Amniotic stem cell (primary cell): ENCODE measurements at places on chromosomes 11 and 22.

DNA sequence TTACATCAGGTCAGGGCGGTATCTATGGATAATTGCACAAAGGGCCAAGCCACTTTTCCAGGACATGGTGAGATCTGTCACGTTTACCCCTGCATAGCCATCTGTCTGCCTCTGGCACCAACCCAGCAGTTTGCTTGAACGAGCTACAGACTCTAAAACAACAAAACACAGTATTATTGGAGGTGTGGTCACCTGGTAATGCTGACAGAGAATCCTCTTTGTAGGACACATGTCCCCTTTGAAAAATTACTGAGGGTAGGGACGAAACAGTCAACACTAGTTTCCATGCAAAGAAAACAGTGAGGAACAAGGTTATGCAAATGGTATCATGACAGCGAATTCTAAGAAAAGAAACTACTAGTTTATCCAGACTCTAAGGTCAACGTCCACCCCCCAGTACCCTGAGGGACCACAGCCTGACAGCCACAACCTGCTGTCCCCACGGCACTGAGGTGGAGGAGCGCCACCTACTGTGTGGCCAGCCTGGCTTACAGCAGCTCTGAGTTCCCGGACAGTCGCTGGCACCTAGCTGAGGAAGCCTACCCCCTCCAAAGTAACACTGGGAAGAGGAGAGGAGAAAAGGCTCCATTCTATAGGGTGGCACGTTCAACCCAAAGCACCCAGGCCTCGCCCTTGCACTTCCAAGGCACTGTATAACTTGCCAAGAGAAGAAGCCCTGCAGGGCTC is 117.4 kb upstream of the BID start:
- no peak for DNase-seq

DNA sequence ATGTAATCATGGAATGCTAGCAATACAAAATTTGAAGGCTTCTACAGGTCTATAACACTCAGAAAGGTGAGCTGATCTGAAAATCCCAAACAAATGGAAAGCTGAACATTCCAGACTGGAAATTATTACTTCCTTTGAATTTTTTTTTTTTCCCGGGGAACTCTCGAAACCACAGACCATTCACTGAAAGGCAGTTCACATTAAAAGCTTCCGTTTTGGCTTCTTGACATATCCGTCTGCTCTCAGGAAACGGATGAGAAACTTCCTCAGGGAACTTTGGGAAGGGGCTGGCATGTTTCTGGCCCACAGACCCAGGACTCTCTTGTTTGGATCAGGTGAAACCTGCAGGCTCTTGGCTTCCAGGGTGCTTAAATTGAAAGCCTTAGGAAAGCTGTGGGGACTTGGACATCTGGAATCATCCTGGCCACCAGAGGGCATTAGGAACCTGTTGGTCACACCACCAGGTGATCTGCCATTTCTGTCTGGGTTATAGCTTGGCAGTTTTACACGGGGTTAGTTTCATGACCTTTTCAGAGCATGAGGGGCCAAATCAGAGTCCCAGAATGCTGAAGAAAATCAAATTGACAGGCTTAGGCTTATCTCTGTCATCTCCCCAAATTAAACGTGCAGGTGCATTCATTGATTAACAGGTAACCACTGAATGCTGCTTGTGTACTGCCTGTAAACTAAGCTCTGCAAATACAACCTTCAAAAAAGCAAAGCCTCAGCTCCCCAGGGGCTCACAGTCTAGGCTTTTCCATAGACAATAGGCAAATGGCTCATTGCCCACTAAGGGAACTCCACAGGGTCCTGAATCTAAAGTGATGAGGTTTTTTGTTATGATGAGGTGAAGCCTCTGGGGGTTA is 22.7 kb upstream of the GRAMD1B start:
- peak; percentile 47 for DNase-seq

DNA sequence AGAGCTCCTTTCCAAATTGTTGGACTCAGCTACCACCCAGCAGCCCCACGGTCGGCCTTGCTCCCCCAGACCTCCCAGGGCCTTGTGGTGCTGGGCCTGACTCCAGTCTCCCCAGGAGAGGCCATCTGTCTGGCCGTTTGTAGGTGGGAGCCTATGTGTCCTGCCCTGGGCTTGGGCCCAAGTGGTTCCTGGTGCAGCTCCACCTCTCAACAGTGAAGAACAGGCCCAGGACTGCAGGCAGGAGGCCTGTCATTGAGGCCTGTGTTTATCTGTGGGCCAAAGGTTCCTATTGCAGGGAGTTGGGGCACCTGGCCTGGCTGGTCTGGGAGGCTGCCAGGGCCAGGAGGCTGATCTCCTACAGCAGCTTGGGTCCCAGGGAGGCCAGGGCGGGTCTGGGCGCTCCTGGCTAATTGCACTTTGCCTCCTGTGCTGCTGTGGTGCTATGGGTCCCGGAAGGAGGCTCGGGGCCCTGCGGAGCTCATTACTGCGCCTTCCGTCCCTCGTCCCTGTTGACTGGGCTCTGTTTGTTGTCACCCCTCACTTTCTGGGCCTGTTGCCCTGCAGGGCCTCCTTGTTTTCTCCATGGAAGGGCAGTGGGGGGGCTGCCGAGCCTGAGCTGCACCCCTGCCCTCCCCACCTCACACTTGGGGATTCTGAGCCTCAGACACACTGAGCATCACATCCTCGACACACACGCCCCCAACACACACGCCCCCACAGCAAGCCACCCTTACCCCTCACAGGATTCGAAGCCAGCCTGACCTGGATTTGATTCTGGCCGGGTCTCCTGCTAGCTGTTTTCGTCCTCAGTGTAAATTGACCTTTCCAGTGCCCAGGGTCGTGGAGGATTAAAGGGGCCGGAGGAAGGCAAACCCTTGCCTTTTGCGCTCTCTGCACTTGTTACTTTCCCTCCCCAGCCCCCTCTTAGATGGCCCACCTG is 6.8 kb upstream of the OMP start:
- DNase-seq, result no peak

GRCh38 chr11:46524201-46524770 is 69.5 kb downstream of the AMBRA1 start:
- no peak for DNase-seq

GRCh38 chr11:2399488-2400068 is 972 bp upstream of the TSSC4 start:
- no peak for DNase-seq

- no peak for DNase-seq
Observed at GRCh38 chr11:130766650-130767565, 149.4 kb downstream of the SNX19 start.

DNA sequence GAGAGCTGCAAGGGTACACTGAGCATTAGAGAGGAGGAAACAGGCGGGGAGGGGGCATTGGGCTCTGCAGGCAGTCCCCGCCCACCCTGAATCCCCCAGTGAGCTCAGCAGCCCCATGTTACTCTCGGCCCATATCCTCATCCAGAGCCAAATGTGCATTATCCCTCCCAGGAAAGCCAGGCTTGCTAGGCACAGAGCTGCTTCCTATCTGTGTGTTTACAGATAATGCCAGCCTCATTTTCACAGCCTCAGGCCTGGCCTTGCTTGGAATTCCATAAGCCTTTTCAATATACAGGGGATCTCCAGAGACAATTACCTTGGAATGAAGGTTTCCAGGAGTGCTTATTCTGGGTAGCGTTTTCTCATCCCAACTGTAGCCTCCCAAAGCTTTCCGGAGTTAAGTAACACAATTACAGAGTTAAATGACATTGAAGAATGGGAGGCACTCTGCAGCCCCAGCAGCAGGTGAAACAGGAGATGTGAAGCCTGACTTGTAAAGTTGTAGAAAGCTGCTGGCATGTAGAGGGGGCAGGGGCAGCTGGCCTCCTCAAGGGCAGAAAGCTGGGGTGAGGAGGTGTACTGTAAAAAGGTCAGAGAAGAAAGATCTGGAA is 91.5 kb upstream of the TBCEL start:
- no peak for DNase-seq

DNA sequence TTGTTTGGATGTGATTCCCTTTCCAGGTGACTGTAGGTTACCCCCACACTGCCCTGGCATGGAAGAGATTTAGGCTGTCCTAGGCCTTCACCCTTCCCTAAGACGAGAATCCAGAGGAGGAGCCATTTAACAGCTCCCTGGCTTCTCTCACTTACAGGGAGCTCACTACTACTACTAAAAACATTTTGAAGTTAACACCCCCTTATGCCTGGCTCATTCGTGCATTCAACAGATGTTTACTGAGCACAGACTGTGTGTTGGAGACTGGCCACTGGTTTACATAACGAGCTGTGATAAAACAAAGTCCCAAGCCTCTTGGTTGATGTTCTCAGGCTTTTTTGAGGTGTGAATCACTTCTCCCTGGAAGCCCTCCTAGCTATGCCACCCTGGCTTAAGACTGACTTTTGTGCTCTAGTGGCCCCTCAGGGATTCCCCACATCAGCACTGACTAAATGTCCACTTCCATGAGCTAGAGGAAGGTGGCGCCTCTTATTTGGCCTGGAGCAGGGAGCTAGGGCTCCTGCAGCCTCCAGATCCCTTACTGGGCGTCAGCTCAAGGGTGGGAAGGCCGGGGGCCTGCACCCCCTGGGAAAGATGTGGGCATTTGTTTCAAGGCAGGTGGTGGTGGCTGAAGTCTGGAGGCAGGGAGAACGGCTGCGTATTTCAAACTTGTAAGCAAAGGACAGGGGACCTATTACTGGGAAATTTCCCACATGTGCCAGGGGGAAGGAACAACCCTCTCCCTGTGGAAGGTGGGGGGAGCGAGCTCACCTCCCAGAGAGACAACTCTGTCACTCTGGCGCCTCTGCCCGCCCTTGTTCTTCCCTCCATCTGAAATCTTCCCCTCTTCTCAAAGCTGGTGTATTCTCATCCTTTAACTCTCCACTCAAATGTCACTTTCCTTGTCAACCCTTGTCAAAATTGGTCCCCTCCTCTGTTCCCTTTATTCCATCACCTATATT is 19.4 kb upstream of the MALAT1 start:
- DNase-seq, result no peak

GRCh38 chr11:43573233-43573632 is 107.3 kb upstream of the HSD17B12 start:
- no peak for DNase-seq

DNA sequence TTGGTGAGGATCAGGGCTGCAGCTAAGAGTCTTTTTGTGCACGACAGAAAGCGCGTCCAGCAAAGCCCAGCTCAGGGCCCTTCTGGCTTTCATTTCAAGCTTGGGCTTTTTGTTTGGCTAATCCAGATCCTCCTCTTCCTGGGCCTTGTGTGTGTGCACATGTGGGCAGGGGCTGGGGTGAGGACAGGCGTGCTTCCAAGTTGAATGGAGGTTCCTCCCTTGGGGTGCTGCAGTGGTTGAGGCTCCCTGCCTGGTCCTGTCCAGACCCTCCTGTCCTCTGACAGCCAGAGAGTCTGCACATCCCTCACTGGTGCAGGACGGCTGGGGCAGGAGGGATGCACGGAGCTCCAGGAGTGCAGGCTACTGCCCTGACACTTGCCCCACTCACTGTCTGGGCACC is 62.0 kb upstream of the NECTIN1 start:
- DNase-seq, result no peak

- DNase-seq, result peak; percentile 45
Observed at GRCh38 chr11:112255067-112255720, 5.5 kb downstream of the PLET1 start.

- peak; percentile 73 for DNase-seq
Observed at GRCh38 chr22:41288245-41288946, 2.4 kb upstream of the RANGAP1 start.

DNA sequence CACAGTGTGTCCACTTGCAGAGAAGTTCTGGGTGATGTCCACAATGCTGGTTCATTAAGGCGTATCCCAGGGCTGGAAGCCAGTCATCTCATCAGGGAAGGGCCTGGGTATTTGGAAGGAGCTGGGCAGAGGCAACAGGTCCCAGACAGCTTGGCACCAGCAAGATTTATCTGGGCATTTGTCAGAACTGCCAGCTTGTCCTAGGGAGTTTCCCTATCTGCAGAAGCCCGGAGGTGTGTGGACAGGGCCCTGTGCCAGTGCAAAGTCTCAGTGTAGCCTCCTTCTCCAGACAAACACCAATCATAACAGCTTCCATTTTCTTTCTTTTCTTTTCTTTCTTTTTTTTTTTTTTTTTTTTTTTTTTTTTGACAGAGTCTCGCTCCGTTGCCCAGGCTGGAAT is 125.3 kb upstream of the TIMP3 start:
- DNase-seq, result no peak

DNA sequence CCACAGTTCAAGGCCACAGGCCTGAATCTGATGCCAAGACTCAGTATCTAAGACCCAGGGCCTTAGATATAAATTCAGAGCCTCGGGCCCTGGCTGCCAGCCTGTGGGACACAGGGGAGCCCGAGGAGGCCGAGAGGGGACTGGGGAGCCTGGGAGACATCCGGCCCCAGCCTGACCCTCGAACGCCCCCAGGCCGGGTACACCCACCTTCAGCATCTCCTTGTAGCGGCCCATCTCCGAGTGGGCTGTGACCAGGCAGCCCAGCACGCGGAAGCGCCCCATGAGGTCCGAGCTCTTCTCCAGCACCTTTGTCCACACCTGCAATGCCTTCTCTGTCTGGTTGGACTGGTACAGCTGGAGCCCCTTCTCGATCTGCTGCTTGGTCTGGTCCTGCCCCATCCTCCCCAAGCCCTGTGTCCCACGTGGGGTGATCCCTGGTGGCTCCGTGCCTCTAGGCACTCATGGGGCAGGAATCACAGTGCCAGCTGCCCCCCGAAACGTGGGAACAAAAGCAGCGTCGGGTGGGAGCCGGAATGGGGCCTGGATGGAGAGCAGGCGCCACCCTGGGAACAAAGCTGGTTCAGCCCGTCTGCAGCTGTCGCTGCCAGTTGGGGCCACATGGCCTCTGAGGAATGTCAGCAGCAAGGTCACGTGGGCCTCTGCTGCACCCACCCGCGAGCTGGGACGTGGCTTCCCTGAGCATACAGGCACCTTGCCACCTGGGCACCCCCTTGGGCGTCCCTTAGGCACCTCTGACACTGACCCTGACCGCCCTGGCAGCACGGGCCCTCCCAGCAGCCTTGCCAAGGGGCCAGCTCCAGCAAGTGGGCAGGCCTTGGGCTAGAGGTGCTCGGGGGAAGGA is at the start of gene RAPSN:
Gene RAPSN, minus strand, starts transcription at position 571 of the 862 bp plus-strand sequence. Its CDS starts 172 bp downstream, at position 399.
- DNase-seq, result no peak
